ENCODE measurements at places on chromosomes 4 and X. TPM values are rescaled to one million over a fixed set of nuclear protein-coding genes. Genes with fewer than 3 reads are reported as not detected.

- no peak for DNase-seq
Measured at GRCh38 chr4:150114641-150115040, 36.4 kb downstream of the DCLK2 start.

GRCh38 chr4:17797808-17798207, 12.7 kb downstream of the DCAF16 start:
- no peak for DNase-seq

- DNase-seq, result peak; percentile 23
Measured at GRCh38 chrX:71492231-71493065, 40.5 kb upstream of the OGT start.

DNA sequence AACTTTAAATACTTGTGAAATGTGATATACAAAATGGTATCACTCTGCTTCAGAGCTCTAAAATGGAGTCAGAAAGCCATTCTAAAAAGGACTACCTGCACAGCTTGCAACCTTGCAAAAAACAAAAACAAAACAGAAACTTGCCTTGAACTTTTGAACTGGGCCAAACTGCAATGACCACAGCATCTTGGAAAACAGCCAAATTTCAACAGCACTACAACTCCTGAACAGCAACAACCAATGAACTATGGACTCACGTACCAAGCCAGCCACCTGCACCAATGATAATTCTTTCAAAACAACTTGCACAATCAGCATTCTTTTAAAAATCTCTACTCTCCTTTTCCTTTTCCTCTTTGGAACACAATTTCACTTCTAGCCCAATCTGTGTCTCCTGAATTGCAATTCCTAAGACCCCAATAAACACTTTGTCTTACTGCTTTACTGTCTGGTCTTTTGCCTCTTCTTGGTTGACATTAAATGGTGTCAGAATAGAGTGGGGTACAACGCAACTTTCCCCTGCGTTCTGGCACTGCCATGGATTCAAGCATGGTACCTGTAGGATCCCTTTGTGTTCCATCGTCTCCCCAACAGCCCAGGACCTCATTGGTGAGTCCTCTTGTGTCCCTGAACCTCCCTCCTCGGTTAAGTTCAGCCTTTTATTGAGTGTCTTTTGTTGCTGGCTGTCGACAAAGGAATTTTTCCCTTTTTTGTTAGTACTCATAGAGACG, 35.7 kb upstream of the FMR1 start:
- no peak for DNase-seq

DNA sequence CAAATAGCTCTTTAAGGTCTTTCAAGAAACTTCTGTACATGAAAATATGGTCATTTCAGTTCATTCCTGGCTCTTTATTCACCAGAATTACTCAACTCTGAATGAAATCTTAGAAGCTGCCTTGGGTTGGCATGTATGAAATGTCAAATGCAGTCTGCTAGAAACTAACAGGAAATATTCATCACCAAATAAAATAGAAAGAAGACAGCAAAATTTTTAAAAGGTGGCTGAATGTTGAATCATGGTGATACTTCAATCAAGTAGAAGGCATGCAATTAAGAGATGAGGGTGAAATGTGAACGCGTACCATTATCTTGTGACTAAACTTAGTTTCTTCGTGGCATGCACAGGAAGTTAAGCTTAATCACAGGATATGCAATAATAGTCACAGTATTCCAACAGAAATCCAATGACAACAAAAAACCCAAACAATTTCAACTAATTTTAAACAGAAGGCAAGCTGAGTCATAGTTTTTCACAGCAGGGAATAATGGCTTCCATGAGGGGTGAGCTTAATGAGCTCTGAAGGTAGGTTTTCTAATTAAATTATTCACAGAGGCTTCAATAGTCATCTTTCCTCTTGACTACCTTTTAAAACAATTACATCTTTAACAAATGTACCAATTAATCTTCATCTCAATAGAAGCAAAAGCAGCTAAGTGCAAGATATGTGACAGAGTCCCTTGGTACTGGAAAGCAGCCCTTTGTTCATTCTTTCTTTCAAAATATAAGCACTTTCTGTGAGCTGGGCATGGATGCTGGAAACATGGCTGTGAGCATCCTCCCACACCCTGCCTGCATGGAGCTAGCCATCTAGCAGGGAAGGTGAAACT, 44.5 kb downstream of the SCFD2 start:
- DNase-seq, result no peak

GRCh38 chr4:77263247-77263646, 106.2 kb downstream of the CCNG2 start:
- no peak for DNase-seq

DNA sequence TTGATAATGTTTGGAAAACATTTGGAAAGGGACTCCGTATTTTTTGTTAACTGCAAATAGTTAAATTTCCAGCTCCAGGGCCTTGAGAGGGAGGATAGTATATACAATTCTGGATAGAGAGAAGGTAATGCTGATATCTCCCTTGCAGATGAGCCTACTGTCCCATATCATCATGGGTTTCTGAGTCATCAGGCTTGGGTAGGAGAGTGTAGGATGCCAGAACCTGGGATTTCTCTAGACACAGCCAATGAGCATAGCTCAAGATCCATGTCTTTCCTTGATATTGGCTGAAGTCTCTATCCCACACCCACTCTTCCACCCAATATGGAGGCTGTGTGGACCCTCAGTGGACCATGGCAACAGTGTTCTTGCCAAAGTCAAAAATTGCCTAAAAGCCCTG, 7.8 kb downstream of the FRMPD3 start:
- DNase-seq, result no peak

GRCh38 chrX:37684973-37685372, 618 bp upstream of the XK start:
- DNase-seq, result no peak

- peak; percentile 10 for DNase-seq
Measured at GRCh38 chr4:69601065-69601464, 38.4 kb downstream of the UGT2A2 start.

DNA sequence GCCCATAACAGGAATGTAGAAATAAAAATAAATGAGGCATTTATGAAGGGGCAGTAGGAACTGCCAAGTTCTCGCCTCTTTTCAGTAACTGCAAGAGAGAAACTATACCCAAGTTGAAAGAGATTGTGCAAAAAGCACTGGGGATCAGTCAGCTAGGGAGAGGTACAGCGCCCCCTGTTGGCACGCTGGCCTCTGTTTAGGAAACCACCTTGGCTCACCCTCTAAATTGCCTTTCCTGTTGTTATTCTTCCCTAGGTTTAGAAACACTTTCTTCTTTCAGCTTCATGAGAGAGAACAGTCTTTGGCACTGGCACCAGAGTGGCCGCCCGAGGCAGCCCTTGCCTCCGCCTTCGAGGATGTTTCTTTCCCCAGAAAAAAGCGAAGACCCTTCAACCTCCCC, 348.5 kb downstream of the MID1IP1 start:
- DNase-seq, result peak; percentile 63

DNA sequence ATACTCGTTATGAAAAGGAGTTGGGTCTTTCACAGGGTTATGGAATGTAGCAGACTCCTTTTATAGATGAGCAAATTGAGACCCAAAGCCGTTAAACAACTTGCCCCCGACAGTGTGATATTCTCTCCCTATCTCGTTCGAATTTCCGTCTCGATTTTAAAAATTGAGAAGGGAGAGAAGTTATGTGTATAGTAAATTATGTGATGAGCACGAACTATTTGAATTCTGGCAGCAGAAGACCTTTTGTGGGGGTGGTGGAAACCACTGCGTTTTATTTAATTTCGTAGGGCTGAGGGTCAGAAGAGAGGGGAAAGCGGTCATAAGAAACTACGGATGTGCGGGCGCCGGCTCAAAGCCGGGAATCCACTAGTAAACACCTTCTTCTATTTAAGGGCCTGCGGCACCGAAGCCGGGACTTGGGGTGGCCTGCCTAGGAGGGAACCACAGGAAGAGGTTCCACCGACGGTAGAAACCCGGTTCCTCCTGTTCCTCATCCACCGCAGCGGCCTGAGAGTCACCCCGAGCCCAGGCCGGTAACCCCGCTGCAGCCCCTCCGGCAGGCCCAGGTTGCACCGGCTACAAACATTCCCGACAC, 1.5 kb upstream of the DDX3X start:
- DNase-seq, result no peak

DNA sequence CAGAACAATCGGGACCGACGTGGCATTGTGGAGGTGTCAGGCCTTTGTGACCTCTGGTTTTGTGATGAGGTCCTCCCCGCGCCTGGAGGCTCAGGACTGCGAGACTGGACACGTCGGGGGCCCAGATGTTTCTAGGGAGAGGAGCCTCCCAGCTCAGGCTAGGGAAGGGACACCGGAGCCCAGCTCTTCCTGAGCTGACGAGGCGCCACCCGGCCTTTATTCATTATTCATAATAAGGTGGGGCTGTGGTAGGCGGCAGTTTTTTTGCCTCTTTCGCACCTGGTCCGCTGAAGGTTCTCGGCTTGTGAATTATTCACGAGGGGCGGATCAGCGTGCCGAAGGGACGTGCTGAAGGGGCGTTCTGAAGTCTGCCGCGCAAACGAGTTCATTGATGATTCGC, 2.3 kb upstream of the UBA1 start:
- DNase-seq, result peak; percentile 34

DNA sequence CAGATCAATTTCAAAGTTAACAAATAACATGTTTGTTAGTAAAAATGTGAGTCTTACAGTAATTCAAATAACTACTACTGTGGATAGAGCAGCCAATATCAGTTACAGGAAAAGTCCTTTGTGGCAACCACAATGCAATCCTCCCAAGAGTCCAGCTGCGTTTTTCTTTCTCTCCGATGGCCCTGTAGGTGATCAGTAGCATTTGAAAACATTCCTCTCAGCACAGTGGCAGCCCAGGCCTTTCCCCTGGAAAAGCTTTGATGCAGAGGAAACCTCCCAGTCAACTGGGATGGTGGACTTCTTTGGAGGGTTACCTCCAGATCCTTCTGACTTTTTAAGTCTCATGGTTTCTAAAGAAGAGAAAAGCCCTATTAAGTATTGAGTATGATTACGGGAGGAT, 18.0 kb upstream of the PDZD4 start:
- no peak for DNase-seq

DNA sequence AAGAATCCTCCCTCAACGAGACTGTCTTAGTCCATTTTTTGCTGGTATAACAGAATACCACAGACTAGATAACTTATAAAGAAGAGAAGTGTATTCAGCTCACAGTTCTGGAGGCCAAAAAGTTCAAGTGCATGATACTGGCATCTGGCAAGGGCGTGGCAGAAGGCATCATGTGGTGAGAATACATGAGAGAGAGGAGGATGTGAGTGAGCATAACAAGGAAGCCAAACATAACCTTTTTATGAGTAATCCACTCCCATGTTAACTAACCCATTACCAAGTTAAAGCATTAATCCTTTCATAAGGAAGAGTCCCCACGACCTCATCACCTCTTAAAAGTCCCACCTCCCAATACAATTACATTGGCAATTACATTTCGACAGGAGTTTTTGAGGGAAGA, 504.6 kb downstream of the IQCM start:
- no peak for DNase-seq

GRCh38 chrX:38080808-38081207, 74.5 kb downstream of the SYTL5 start:
- DNase-seq, result no peak

- DNase-seq, result no peak
Measured at GRCh38 chr4:55884851-55885219, 31.4 kb downstream of the EXOC1 start.

DNA sequence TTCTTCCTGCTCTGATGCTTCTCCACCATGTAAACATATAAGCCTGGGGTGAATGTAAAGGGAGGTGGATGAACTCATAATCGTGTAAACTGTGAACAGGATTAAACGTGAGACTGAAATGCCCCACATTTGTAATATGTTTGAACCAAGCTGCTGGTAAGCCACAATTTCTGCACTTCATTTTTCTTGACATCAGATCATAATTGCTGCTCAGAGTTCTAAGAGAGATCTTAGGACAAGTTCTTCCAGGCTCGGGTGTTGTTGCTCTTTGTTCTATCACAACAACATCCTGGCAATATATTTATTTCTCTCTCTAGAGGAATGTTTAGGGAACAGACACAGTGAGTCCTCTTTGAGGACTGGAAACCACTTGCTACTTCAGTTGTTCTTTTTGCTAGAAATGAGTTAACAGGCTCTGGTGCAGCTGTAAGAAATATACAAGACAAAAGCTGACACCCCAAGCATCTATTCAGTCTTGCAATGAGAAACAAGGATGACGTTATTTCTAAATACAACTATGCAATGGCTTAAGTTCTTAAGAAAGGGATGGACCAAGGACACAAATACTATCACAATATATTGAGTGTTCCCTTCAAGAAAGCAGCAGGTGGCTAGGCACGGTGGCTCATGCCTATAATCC, 59.6 kb downstream of the LNX1 start:
- DNase-seq, result no peak

DNA sequence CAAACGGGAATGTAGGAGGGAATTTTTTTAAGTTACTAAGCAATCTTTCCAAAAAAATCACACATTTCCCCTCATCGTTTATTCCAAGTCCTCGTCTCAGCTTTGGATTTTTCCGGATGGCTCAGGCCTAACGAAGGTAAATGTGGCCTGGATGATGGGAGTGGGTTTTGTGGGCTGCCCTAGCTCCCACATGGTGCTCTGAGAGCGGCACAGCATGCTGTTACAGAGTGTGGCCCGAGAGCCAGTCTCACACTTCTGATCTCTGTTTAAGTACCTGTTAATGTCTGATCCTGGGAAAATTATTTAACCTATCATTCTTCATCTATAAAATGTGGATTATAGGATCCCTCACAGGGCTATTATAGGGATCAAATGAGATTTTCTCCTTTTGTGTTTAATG, 38.2 kb upstream of the ADAM29 start:
- no peak for DNase-seq

- no peak for DNase-seq
Measured at GRCh38 chrX:138791551-138791950, 80.0 kb upstream of the FGF13 start.

GRCh38 chr4:20288047-20288650, 36.4 kb downstream of the SLIT2 start:
- DNase-seq, result no peak

DNA sequence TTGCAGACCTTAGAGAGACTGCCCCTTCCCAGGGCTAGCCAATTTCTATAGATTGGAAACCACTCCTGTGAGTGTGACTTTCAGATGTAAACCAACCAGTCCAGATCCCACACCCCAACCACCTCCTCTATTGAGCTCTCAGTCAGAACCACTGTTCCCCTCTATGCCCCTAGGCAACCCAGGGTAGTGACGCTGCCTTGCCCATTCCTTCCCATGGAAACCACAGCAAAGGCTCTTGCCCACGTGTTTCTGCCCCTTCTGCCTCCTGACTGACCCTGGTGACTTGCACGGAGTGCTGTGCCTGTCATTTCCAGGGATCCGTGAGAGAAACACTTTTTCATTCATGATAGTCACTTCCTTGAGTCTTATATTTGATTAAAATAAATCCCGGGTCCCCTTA, 32.4 kb downstream of the CYTL1 start:
- no peak for DNase-seq

RAB41 gene
- total RNA-seq, result not detected

STATH gene
- total RNA-seq, result not detected

FAM47A gene
- total RNA-seq, result not detected

GABRG1 gene
- not detected for total RNA-seq

BGN gene
- 5.2 TPM for total RNA-seq

MAP3K15 gene
- total RNA-seq, result 0.32 TPM

LUZP4 gene
- total RNA-seq, result not detected

TMEM156 gene
- 1.8 TPM for total RNA-seq

LCORL gene
- total RNA-seq, result 6.1 TPM

SSX4 gene
- not detected for total RNA-seq

GLRA2 gene
- total RNA-seq, result not detected

AGTR2 gene
- 0.13 TPM for total RNA-seq

STK32B gene
- total RNA-seq, result 1.0 TPM

FGFR3 gene
- 46.1 TPM for total RNA-seq

Measured in pancreas (tissue), 10 donors.